Upper lobe of left lung (tissue), 6 donors: ENCODE measurements at places on chromosomes 13 and 19. TPM values are rescaled to one million over a fixed set of nuclear protein-coding genes. Genes with fewer than 3 reads are reported as not detected.
A peak's percentile ranks its signal among the peaks of the same experiment; 100 is the strongest.

GRCh38 chr13:94598281-94598680, 2.3 kb upstream of the TGDS start:
- H3K27me3 ChIP-seq: no peaks in the 10 kb centered on the region
- H3K36me3 ChIP-seq: no peaks in the 10 kb centered on the region
- H3K4me1 ChIP-seq: peaks cover 18% of the 10 kb centered on the region
- no peak overlapping the region for H3K4me3 ChIP-seq
- no peak for DNase-seq

GRCh38 chr13:31011901-31012654, 79.6 kb downstream of the TEX26 start:
- DNase-seq: no peak
- no peak overlapping the region for H3K27ac ChIP-seq
- no peaks in the 10 kb centered on the region for H3K4me1 ChIP-seq
- H3K36me3 ChIP-seq: no peaks in the 10 kb centered on the region
- H3K27me3 ChIP-seq: no peaks in the 10 kb centered on the region
- no peak overlapping the region for H3K4me3 ChIP-seq

- no peaks in the 10 kb centered on the region for H3K4me1 ChIP-seq
- H3K27ac ChIP-seq: no peak overlapping the region
- no peaks in the 10 kb centered on the region for H3K27me3 ChIP-seq
- DNase-seq: no peak
- H3K36me3 ChIP-seq: no peaks in the 10 kb centered on the region
Measured at GRCh38 chr13:43156916-43157315, 133.5 kb downstream of the DNAJC15 start.

GRCh38 chr13:50999641-51000040, 90.0 kb downstream of the RNASEH2B start:
- H3K4me3 ChIP-seq: no peak overlapping the region
- no peak overlapping the region for H3K27ac ChIP-seq
- H3K4me1 ChIP-seq: no peaks in the 10 kb centered on the region
- H3K27me3 ChIP-seq: no peaks in the 10 kb centered on the region

PSG2 gene
- not detected for total RNA-seq

GCDH gene
- 33.6 TPM for total RNA-seq

DNA sequence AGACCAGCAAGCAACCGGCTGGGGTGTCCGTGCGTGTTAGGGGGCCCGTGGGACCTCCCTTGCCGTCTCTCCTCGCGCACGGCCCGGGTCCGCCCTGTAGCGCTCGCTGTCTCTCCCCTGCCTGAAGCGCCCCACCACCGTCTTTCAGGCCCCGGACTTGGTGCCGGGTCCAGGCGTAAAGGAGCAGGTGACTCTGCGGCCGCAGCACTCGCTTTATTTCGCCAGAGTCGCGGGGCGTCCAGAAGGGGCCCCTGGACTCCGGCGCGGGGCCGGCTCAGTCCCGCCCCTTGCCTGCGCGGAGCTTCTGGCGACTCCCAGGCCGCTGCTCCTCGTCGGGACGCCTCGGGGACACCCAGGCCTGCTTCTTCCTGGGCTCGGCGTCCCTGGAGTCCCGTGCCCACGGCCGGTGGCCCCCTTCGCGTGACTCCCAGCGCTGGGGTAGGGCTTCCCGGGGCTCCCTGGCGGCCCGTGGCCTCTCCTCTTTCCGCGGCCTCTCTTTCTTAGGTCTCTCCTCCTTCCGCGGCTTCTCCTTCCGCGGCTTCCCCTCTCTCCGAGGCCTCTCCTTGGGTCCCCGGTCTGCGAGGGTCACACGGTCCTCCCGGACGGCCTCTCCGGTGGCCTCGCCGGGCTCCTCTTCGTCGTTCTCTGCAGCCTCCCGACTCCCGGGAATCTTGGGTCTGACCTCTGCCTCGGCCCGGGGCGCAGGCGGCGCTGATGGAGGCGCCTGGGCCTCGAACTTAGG, 3.1 kb downstream of the AMH start:
- H3K4me3 ChIP-seq: no peak overlapping the region
- no peak for DNase-seq
- peaks cover 38% of the 10 kb centered on the region for H3K4me1 ChIP-seq
- H3K27me3 ChIP-seq: no peaks in the 10 kb centered on the region
- H3K27ac ChIP-seq: no peak overlapping the region
- peaks cover 18% of the 10 kb centered on the region for H3K36me3 ChIP-seq

GRCh38 chr13:86445206-86445605, 646.0 kb upstream of the SLITRK6 start:
- no peaks in the 10 kb centered on the region for H3K4me1 ChIP-seq
- no peak overlapping the region for H3K4me3 ChIP-seq
- DNase-seq: no peak
- H3K27ac ChIP-seq: no peak overlapping the region
- H3K36me3 ChIP-seq: no peaks in the 10 kb centered on the region
- H3K27me3 ChIP-seq: no peaks in the 10 kb centered on the region

NDUFB7 gene
- total RNA-seq: 163 TPM

DNA sequence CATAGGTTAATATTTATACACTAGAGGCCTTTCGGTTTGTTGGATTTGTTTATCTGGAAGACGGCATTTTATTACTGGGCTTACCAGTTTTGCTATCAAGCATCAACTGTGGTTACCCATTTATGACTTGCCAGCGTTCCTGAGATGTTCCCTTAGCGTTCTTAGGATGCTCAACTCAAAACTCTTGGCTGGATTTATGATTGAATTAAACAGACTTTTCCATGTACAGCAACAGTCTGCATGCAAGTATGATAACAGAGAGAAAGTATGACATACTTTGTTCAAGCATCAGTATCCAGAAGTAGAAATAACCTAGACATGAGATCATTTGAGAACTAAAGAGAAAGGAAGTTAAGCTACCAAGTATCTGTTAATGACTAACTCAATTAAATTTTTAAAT, 29.9 kb upstream of the RNF113B start:
- no peaks in the 10 kb centered on the region for H3K36me3 ChIP-seq
- DNase-seq: no peak
- no peak overlapping the region for H3K4me3 ChIP-seq
- H3K27me3 ChIP-seq: no peaks in the 10 kb centered on the region

DNA sequence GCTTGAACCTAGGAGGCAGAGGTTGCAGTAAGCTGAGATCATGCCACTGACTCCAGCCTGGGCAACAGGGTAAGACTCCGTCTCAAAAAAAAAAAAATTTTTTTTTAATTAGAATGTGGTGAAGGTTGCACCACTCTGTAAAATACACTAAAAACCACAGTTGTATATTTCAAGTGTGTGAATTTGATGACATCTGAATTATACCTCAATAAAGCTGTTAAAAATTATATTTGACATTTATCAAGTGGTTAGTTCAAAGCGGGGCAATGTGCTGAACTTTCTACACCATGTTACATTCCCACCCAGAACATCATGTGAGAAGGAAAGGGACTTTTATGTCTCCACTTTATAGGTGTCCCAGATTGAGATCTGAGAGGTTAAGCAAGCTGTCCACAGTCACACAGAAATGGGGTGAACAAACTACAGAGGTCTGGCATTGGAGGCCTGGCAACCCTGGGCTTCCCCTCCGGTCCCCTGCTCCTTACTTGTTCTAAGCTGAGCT, 5.9 kb upstream of the S1PR5 start:
- no peak for DNase-seq
- peaks cover 14% of the 10 kb centered on the region for H3K27me3 ChIP-seq
- no peak overlapping the region for H3K27ac ChIP-seq
- peaks cover 9% of the 10 kb centered on the region for H3K4me1 ChIP-seq
- no peaks in the 10 kb centered on the region for H3K36me3 ChIP-seq

ZNF548 gene
- total RNA-seq: 22.0 TPM

DNA sequence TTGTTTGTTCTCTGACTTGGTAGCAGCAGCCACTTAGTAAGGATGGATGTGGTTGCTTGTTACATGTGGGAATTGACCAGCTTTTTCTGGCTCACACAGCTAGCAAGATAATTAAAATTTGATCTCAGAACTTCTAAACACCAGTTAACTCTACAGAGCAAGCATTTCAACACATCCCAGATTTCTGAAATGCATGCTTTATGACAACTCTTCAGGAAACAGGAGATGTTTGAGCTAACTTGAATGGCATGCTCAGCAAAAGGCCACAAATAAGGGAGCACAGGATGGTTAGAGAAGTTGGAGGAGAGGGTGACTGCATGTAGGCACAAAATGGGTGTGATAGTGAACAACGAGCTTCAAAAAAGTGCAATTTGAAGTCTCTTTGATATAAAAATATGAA, 167.1 kb upstream of the SPRY2 start:
- no peak overlapping the region for H3K4me3 ChIP-seq
- no peaks in the 10 kb centered on the region for H3K4me1 ChIP-seq
- no peak for DNase-seq

DNA sequence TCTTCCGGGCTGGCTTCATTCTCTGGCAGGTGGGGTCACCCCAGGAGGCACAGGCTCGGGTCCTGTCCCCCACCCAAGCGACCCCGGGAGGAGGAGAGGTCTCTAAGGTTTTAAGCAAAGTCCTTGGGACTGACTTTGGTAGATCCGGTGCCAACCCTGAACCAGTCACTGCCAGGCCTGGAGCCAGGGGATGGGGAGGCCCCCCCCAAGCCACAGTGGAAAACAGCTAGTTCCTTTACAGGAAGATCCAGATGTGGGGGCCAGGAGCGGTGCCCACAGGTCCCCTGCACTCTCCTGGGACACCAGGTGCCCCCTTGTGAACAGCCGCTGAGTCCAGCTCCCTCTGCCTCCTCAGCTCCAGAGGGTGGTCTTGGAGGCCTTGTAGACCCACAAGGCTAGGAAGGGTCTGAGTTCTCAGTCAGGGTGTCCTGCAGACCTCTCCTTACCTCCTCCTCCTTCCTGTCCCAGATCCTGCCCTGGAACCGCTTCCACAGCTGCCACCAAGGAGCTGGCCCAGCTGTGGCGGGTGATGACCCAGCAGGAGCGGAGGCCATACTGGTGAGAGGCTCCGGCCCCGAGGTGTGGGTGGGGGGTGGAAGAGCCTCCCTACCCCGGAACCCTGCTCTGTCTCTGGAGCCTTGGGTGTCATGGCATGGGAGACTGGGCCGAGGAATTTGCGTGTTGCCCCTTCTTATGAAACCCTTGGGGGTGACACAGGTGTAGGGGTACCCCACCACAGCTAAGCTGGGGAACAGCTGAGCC, 6.0 kb downstream of the SIX5 start:
- H3K36me3 ChIP-seq: no peaks in the 10 kb centered on the region
- peaks cover 20% of the 10 kb centered on the region for H3K4me1 ChIP-seq
- no peak overlapping the region for H3K4me3 ChIP-seq

GRCh38 chr13:44930963-44931623, 58.2 kb downstream of the NUFIP1 start:
- H3K27me3 ChIP-seq: no peaks in the 10 kb centered on the region
- peaks cover 16% of the 10 kb centered on the region for H3K4me1 ChIP-seq
- H3K27ac ChIP-seq: no peak overlapping the region
- no peaks in the 10 kb centered on the region for H3K36me3 ChIP-seq

- no peaks in the 10 kb centered on the region for H3K36me3 ChIP-seq
- H3K4me1 ChIP-seq: no peaks in the 10 kb centered on the region
- H3K4me3 ChIP-seq: no peak overlapping the region
- H3K27me3 ChIP-seq: no peaks in the 10 kb centered on the region
- no peak overlapping the region for H3K27ac ChIP-seq
Measured at GRCh38 chr13:111516712-111517640, 196.5 kb downstream of the TEX29 start.

GRCh38 chr19:18612772-18613588, at the start of gene TMEM59L:
TSS of gene TMEM59L (plus strand) at chr19:18612870. CDS start at chr19:18612959, 89 bp downstream.
- peaks cover 52% of the 10 kb centered on the region for H3K27me3 ChIP-seq
- peak within 1 kb of the TSS; percentile 48 for H3K4me3 ChIP-seq
- H3K27ac ChIP-seq: no peak within 1 kb of the TSS
- no peaks in the 10 kb centered on the region for H3K36me3 ChIP-seq
- DNase-seq: no peak

PAF1 gene
- total RNA-seq: 47.1 TPM

- H3K27me3 ChIP-seq: no peaks in the 10 kb centered on the region
- H3K4me1 ChIP-seq: no peaks in the 10 kb centered on the region
- no peaks in the 10 kb centered on the region for H3K36me3 ChIP-seq
- no peak for DNase-seq
- H3K27ac ChIP-seq: no peak overlapping the region
- H3K4me3 ChIP-seq: no peak overlapping the region
Measured at GRCh38 chr13:44004878-44005277, 125.2 kb downstream of the LACC1 start.

- no peaks in the 10 kb centered on the region for H3K27me3 ChIP-seq
- no peak overlapping the region for H3K4me3 ChIP-seq
- no peaks in the 10 kb centered on the region for H3K4me1 ChIP-seq
- DNase-seq: no peak
- no peak overlapping the region for H3K27ac ChIP-seq
Measured at GRCh38 chr13:79455331-79455730, 25.6 kb upstream of the NDFIP2 start.

WDR87 gene
- not detected for total RNA-seq

DNA sequence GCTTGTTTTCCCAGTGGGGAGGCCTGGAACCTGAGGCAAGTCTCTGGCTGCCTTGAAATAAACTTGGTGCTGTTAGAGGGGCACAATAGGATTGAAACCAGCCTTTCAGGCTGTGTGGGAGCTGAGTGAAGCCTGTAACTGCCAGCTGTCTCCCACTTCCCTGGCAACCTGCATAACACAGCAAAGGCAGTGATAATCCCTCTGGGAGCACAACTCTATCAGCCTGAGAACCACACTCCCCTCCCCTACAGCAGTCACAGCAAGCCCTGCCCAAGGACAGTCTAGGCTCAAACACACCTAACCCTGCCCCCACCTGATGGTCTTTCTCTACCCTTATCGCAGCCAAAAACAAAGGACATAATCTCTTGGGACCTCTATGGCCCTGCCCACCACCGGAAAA, 683.8 kb upstream of the ATXN8OS start:
- no peaks in the 10 kb centered on the region for H3K27me3 ChIP-seq
- DNase-seq: no peak
- H3K4me3 ChIP-seq: no peak overlapping the region
- H3K4me1 ChIP-seq: no peaks in the 10 kb centered on the region
- H3K36me3 ChIP-seq: no peaks in the 10 kb centered on the region
- H3K27ac ChIP-seq: no peak overlapping the region

ZNF729 gene
- total RNA-seq: not detected

DNA sequence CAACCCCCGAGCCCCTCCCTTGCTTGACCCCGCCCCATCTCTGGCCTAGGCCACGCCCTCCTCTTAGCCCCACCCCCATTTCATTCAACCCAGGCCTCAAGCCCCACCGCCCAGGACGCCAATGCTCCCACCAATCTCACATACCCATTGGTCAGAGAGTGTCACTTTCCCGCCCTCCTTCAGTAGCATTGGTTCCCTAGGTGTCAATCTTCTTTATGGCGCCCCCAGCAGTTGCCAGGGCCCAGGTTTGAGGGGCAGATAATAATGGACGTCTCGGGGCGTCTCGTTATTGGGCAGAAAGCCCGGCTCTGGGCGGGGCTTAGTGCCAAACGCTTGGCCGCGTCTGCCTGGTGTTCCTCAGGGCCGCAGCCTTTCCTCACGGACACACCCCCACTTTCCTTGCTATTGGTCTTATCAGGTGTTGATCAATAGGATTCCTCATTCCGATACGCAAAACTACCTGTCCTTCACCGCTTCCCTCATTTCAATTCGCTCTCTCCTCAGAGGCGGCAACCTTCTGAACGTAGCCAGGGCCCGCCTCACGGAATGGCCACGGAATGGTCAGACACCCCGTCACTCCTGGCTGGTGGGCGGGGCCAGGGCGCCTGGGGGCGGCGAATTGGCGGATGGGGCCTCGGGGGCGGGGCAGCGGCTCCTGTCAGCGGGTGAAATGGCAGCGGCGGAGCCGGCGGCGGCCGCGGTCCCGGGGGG, at the start of gene EVI5L:
TSS of gene EVI5L (plus strand) at position 658 of the 711 bp plus-strand sequence. CDS start 16,325 bp downstream, outside the sequence.
- peak within 1 kb of the TSS; percentile 95 for H3K4me3 ChIP-seq
- H3K36me3 ChIP-seq: no peaks in the 10 kb centered on the region
- peak; percentile 99 for DNase-seq

INSR gene
- total RNA-seq: 71.6 TPM
